ENCODE measurements at places on chromosomes 12 and 14.

- DNase-seq = no peak
Measured at GRCh38 chr14:74457565-74457895, 31.5 kb upstream of the SYNDIG1L start.

DNA sequence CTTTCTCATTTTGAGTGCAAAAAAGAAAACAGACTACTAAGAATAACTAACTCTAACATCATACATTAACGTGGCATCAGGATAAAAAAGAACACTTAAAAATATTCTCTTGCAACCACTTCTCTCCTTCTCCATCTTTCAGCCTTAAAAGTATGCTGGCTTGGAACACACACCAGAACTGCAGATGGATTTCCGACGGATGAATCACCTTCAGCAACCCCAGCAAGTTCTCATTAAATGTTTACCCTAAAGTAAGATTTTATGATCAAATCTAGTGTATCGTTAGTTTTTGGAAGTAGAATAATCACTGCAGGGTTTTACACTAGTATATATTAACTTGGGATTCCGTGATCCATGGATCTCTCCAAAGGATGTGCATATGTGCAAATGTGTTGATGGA, 1.2 kb downstream of the NEK9 start:
- DNase-seq = no peak

GRCh38 chr14:102760496-102761193, 16.6 kb upstream of the TRAF3 start:
- no peak for DNase-seq

GRCh38 chr14:73877790-73878189, 8.9 kb upstream of the ZNF410 start:
- no peak for DNase-seq

DNA sequence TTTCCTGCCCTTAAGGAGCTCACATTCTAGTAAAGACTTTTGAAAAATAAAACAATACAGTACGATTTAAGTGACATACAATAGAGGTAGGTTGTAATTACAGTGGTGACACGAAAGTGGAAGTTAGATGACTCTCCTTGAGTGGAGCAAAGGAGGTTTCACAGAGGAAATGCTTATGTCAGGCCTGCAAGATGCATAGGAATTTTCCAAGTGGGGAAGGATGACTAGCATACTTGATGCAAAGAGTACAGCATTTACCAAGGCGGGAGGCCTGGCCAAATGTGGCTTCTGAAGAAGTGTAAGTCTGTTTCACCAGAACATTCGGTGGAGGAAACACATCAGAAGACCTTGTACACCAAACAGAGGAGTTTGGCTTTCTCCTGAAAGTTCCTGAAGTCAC, 55.2 kb downstream of the ERO1A start:
- no peak for DNase-seq

DNA sequence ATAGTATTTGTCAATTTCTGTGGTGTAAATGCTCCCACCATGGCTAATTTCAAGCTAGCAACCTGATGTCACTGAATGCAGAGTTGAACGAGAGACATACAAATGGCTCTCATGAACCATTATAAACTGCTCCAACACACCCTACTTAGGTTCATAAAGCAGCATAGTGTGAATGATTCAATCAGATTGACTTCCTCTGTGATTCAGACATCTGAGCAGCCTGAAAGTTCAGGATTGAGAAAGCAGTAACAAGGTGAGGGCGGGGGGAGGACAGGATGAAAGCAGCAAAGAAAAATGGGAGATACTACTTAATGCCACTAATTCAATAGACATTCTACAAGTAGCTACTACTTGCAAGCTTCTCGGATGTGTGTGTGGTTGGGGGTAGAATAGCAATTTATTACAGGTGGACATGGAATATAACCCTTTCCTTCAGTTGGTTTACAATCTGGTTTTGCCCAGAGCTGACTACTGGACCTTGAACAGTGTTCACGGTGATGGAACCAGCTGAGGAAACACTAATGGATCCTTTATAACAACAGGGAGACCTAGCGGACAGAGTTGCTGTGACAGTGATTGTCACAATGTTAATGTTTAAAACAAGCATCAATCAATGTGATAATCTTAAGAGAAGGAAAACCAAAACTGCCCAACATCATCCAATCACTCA, 52.5 kb upstream of the PELI2 start:
- DNase-seq = no peak

DNA sequence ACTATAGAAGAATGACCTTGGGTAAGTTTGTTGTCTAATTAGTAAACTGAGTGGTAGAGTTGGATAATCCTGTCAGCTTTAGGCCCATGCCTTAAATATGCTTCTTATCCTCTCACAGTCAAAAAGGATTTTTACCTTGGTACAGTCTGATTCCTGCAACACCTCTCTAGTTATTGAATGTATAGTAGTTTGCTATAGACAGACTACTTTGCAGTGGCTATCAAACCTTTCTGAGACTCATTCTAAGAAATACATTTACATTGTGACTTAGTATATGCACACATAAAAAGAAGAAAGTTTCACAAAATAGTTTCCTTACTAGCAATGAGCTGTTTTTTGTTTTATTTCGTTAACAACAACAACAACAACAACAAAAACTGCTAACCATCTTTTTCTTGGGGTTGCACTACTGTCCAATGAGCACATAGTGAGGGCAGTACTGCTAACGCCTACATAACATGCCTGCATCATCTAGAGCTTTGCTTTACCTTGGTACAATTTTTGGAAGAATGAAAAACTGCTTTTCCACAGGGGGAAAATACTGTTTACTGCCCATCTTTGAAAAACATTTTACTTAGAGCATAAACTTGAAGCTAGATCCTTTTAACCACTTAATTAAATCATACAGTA, 28.5 kb downstream of the WNK1 start:
- DNase-seq = no peak

GRCh38 chr12:18640321-18640955, 97.4 kb downstream of the PLCZ1 start:
- no peak for DNase-seq

GRCh38 chr14:95483309-95484165, 32.9 kb downstream of the SYNE3 start:
- DNase-seq = no peak

- DNase-seq = no peak
Measured at GRCh38 chr12:112950701-112951100, 12.4 kb downstream of the OAS3 start.

- no peak for DNase-seq
Measured at GRCh38 chr12:96994900-96995299, 87.8 kb downstream of the NEDD1 start.

DNA sequence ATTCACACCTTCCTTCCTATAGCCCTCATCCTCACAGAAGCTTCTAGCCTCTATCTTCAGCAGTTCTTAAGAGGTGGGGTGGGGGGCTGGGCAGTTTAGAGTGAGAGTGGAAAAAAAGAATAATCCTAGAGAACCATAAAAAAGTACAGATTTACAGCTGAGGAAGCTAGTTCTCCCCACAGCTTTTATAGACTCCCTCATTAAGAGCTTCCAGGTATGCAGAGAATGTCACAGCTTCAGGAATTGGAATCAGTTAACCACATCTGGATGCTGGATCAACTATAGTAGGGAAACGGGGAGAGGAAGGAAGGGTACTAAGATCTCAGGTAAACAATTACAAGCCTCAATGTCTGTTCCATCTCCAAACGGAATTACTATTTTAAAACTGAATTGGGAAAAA, 12.3 kb downstream of the GDF11 start:
- DNase-seq = no peak

DNA sequence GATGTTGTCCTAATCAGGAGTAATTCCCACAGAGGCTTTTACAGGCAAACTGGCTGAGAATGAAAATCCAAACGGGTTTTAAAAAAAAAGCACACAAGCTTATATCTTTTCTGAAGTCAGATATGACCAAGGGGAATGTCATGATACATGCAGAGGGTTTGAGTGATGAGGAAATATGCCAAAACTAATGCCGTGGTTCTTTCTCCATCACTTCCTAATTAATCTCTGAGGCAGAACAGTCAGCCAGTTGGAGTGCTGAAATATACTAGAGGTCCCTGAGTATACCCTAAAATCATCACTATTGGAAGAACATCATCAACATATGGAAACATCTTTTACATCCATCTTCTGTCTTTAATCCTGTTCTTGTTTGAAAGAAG, 160.8 kb upstream of the FAR2 start:
- no peak for DNase-seq

GRCh38 chr12:77560714-77561113, 270.0 kb upstream of the NAV3 start:
- DNase-seq = no peak

DNA sequence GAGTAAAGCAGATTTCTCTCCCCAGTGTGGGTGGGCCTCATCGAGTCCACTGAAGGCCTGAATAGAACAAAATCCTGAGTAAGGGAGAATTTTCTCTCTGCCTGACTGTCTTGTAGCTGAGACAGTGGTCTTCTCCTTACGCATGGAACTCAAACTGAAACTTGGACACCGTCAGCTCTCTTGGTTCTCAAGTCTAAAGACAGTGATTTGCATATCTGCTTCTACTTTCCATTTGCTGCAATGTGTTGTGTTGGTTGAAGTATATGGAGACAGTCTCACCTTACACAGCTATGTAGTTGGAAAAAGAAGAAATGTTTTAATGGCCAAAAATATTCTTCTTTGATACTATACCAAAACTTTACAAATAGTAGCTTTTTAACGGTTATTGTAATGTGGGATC, 160.2 kb upstream of the LMNTD1 start:
- DNase-seq = no peak

DNA sequence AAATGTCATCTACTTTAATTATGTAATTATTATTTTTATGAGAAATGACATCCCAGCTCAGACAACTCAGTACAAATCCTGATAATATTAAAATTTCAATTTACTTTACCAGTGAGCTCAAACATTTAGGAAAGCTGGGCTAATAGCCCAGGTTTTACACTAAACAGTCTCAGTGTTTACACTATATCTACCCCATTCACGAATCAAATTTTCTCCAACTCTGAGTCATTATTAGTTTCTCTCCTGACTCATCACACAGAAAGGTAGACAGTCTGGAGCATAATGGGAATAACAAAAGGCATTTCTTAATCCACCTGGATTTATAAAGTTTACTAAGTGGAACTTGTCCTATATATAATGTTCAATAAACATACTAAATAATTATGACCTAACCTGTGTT, 5.7 kb downstream of the PAWR start:
- no peak for DNase-seq

DNA sequence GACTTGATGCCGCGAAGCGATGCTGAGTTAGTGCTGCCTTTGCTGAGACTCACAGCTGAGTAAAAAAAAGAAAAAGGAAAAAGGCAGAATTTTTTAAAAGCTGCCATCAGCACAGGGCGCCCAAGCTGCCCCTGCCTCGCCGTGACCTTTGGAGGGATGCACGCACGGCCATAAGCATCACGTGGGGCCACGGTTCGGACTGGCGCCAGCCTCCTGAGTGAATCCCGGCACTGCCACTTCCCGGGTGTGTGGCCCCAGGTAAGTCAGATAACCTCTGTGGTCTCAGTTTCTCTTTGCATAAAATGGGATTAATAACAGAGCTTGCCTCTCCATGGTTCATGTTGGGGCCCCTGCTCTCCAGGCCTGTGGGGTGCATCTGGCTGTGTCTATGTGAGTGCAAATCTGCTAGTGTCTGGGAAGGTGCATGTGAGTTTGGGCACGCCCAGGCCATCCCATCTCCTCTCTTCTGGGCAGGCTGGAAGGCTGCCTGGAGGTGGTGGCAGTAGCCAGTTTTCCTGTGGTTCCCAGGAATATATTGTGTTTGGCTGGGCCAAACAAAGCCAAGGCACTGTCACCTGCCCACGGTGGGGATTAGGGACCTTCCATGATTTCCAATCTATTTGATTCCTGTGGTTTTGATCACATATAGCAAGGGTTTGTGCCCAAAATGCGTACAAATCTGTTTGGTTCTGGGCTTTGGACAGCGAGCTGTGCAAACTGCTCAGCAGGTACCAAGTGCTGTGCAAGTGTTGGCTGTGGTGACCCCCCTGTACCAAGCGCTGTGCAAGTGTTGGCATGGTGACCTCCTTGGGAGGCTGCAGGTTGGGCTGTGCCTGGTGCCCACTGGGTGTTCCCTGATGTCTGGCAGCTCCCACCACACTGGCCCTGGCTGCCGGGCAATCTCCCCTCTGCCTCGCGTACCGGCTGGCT, 43.5 kb upstream of the NCOR2 start:
- DNase-seq = no peak

DNA sequence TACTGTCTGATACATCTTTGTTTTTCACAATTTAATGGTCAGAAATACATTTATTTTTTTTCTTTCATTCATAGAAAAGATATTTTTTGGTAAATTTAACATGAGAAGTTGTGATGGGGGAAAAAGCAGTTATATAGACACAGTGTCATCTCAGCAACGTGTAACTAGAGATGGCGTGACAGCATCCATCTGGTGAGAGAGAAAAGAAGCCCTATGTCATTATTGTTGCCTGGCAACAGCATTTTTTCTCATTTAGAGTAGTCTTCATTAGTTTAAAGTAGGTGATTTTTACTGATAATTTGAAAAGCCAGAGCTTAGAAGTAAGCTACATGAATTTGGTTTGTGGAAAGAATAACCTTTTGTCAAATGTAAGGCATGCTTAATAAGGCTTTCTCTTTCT, 128.6 kb downstream of the ACSS3 start:
- peak; percentile 92 for DNase-seq

DNA sequence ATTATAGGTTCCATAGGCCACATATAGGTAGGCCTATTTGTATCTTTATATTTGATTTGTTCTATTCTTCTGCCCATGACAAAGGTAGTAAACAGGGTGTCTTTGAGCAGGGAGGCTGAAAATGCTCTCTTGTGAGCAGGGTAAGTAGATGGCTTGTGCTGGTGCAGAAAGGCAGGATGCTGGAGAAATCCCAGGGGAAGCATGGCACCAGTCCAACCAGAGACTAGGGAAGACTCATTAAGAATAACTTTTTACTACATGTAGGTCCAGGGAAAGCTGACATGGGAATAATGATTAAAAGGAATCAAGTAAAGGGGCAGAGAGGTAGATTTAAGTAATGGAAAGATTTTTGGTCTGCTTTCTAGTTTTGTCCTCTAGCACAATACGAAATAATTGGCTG, 245.0 kb downstream of the RGS6 start:
- DNase-seq = no peak

DNA sequence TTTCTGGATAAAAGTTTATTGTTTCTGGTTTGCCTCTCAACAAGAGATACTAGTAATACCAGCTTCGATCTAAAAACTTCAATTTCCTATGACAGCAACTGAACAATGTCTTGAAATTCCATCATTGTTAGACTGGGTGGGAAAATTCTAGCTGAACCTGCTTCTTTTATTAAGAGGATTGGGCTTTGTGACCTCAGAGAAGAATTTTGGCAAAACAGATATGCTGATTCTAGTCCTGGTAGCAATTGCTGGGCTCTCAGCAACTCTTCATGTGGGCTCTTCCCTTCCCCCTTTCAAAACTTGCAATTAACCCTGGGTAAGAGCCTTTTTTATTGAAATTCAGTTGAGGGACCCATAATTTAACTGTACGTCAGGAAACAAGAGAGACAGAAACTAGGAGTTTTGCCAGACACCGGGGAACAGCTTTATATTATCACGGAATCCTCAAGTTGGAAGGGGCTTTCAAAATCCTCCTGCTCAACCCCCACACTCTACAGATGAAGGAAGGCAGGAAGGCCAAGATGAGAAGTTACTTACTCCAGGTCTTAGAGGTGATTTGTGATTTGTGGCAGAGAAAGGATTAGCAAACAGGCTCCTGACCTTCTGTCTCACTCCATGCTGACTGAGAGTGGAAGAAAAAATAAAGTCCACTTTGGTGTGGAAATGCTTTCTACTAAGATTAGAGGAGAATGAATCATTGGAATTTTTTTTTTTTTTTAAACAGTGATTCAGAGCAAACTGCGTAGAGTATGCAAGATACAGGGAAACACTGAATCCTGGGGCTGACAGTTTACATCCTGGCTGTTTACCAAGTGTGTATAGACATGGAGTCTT, 239.0 kb upstream of the ATP2B1 start:
- DNase-seq = no peak

- DNase-seq = no peak
Measured at GRCh38 chr14:100159094-100159864, at the start of gene DEGS2. Gene DEGS2, minus strand, starts transcription at chr14:100159645. Its CDS starts 58 bp downstream, at chr14:100159587.

Measured in SHP77 (cell line).